Activated naive CD4-positive, alpha-beta T cell treated with anti-CD3 and anti-CD28 coated beads for 36 hours (primary cell): ENCODE measurements at places on chromosomes 4 and X. TPM values are rescaled to one million over a fixed set of nuclear protein-coding genes. Genes with fewer than 3 reads are reported as not detected.

GRCh38 chr4:144316869-144317268, 176.4 kb upstream of the GYPA start:
- DNase-seq = no peak

Gene MAP7D2
- total RNA-seq = 0.69 TPM

- no peak for DNase-seq
Measured at GRCh38 chr4:108204518-108204917, 35.8 kb upstream of the LEF1 start.

Gene RTL3
- not detected for total RNA-seq
